ENCODE measurements at places on chromosomes 3 and 15.

- peak; percentile 21 for DNase-seq
Measured at GRCh38 chr15:89794627-89795241, 18.6 kb downstream of the MESP2 start.

DNA sequence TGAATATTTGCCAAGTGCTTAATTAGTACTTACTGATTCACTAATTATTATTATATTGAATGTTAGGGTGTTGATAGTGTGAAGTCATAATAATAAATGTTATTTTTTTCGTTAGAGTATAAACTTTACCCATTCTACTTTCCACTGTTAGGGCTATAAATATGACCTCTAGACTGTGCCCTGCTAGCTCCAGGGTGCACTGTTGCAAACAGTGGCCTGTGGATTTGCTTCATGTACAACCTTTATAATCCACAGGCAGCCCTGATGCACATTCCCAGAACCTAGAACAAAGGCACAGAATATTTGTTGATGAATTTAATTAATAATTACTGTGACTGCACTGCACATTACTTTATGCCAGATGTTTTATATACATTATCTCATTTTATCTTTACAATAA is 28.8 kb upstream of the LEKR1 start:
- DNase-seq, result no peak

DNA sequence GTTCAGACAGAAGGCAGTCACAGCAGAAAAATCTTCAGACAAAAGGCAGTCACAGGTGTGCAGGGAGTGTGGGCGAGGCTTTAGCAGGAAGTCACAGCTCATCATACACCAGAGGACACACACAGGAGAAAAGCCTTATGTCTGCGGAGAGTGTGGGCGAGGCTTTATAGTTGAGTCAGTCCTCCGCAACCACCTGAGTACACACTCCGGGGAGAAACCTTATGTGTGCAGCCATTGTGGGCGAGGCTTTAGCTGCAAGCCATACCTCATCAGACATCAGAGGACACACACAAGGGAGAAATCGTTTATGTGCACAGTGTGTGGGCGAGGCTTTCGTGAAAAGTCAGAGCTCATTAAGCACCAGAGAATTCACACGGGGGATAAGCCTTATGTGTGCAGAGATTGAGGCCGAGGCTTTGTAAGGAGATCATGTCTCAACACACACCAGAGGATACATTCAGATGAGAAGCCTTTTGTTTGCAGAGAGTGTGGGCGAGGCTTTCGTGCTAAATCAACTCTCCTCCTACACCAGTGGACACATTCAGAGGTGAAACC is 27.6 kb downstream of the ZNF589 start:
- DNase-seq, result peak; percentile 81

DNA sequence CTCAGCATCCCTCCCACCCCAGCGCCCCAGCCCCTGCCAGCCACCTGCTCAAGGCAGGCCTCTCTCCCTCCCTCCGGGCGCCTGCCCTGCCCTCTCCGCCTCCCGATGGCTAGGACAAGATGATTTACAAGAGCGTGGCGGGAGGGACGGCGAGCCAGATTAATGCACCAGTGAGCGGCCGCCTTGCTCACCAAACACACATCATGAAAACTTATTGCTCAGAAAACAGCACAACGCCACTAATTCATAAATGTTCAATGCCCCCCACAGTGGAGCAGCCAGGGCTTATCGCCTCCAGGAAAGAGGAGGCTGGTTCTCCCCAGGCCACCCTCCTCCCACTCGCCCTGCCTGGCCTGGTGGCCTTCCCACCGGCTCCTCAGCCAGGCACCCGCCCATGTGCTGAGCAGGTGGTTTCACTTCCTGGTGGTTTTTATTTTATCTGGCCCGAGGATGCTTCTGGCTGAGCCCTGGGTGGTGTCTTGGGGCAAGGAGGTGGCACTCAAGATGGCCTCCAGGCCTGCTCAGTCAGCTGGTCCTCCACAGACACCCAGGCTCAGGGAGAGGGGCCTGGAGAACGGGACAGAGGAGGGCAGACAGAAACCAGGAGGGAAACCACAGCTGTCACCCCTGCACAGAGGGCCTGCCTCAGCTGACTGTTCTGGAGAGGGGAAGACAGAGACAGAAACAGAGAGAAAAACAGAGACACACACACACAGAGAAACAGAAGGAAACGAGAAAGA is 284.9 kb downstream of the UACA start:
- DNase-seq, result no peak

DNA sequence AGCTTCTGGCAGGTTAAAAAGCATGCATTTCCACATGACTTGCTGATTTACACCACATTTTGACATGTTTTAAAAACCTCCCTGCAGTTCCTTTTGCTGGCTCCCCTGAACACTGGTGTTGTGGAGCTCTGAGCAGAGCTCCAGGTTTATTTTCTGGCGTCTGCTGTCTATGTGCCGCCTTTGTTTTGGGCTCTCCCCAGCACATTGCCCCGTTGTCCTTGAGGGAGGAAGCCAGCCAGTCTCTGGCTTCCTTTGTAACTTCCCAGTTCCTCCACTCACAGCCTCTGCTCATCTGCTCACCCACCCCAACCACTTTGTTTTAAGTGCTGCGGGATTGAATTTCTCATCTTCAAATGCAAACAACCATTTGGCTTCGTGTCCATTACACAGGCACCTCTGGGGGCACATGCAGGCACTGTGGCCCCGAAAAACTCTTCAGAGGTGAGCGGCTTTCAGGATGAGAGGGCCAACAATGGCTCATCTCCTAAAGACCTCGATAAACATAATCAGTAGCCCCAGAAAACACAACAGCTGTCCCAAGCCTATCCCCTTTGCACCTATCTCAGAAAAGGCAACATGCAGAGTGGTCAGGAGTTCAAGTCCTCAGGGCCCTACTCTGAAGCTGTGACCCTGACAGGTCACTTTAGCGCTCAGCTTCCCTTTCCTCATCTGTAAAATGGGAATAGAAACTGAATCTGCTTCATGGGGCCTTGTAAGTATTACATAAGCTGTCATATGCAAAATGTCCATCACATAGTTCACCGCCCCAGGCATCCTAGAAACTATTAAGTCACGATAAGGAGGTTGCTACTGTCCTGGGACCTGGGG is 1.3 kb upstream of the MEF2A start:
- DNase-seq, result peak; percentile 26

DNA sequence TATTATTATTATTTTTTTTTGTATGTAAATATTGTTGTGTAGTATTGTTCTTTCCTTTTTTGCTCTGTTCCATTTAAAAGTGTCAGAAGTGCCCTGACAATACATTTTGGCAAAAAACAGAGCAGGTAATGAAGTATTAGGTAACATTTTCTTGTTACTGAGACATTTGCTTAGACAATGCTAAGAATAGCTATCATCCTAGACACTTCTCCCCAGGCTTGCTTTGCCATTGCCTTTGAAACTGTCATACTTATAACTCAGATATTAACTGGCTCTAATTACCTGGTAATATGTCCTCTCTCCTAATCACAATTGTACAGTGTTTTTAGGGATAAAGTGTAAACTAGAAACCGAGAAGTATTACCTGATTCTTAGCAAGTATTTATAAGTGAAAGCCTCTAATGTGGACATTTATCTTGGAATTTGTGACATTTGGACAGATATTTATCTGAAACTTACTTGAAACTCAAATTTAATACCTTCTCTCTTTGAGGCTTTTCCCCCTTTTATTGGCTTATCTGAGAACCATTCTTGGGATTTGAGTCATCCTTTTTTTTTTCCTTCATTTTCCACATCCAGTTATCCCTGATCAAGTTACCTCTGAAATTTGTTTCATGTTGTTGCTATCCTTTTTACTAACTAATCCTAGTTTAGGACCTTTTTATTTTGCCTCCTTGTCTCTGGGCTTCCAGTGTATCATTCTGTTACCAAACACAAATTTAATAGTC is 13.1 kb downstream of the ARIH1 start:
- no peak for DNase-seq

- DNase-seq, result no peak
Measured at GRCh38 chr3:160065786-160066185, 77.2 kb downstream of the IL12A start.

- DNase-seq, result no peak
Measured at GRCh38 chr15:60932051-60932915, 296.8 kb downstream of the RORA start.

DNA sequence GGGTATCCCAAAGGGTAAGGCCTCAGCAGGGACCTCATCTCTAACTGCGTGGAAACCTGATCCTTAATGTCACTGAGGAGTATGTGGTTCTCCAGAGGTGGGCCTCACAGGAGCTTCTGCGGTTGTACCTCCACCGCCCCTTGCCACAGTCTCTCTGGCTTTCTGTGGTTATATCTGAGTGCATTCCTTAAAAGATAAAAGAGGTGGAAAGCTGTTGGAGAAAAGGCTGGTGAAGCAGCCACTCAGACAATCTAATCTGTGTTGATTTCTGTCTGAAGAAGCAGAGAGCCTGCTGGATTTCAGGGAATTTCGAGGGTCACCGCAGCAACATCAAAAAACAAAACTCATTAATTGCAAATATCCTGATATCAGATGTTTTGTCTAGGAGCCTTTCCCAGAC is 51.4 kb downstream of the SEMA6D start:
- no peak for DNase-seq

DNA sequence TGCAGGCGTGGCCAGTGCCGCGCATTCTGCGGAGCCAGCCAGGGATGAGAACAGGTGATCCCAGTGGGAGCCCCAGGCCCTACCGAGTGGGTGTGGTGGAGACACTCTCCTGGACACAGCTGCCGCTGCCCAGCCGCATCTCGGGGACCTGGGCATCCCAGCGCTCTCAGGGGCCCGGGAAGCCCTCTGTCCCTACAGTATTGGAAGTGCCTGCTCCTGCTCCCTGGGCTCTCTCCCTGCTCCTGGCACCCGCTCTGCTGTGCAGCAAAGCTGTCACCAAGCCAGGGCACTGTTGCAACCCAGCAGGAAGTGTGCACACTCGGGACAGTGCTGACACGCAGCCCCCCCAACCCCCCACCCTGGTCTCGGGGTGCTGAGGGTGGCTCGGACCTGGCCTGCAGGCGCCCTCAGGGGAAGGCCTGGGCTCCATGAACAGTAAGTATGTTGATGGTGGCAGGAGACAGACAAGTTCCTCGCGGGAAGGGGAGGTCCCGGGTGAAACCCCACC is 1177.4 kb upstream of the GBE1 start:
- DNase-seq, result no peak

DNA sequence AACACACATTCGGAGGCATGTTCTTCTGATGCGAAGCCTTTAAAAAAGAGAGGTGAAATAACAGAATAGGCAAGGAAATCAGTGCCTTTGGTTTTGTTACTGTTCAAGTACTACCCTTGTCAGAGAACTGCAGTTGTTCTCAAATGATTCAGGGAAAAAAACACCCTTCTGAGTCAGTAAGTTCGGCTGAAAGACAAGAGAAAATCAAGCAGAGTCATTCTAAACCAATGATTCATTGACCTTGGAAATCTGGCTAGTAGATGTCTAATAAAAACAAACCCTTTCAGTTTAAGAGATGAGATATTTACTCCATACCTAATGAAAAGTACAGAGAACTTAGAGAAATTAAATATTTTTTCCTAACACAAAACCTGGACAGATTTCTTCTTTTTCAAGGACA is 72.7 kb upstream of the ABI3BP start:
- no peak for DNase-seq

DNA sequence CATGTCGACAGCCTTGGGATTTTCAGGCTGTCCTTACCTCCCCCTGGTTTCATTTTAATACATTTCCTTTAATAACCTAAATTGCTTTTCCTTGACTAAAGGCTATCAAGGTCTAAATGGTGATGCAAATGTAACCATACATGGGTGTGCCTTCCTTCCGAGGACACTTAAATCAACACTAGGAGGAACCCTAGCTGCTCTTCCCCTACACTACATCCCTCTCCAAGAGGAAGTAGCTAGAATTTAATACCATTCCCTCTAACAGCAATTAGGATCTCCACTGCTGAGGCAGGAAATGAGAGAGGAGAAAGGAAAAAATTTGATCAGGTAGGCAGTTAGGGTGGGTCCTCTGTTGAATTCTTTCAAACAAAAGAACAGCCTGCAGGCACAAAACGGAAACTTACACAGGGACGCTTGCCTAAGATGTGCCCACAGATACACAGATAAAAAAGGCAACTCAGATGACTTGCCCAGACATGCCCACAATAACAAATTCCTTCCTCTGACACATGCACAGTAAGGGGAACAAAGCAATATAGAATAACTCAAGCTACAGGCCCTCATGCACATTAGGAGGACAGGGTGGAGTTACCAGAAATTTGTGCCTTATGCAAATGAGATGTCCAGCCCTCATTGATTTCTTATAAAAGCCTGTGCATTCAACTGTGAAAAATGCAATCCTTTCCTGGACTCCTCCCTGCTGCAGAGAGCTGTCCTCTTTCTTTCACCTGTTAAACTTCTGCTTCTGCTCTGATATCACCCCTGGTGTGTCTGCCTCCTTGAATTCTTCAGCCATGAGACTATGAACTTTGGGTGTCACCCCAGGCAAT is 1024.4 kb upstream of the CADM2 start:
- DNase-seq, result peak; percentile 39

GRCh38 chr3:39191111-39191510 is 1.3 kb downstream of the XIRP1 start:
- no peak for DNase-seq

- no peak for DNase-seq
Measured at GRCh38 chr3:156516284-156516683, 38.6 kb downstream of the SSR3 start.

GRCh38 chr3:127658234-127658633 is 14.5 kb upstream of the ABTB1 start:
- no peak for DNase-seq

GRCh38 chr3:64228110-64228509 is 2.8 kb upstream of the PRICKLE2 start:
- DNase-seq, result no peak

- DNase-seq, result no peak
Measured at GRCh38 chr3:52650439-52650838, 35.3 kb downstream of the PBRM1 start.

DNA sequence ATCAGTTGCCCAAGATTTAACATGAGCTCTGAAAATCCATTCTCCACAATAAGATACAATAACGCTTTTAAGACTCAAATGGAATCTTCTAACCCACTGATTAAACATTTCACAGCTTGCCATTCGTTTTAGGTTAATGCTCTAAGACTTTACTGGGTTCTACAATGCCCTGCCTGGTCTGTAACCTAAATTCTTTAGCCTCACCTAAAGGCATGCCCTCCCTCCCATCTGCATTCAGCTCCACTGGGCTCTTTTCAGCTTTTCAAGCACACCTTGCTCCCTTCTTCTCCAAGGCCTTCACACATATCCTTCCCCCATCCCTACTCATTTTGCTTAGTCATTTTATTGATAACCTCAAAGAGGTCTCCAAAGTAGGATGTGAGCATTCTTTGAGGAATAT is 290.9 kb downstream of the LSAMP start:
- no peak for DNase-seq

GRCh38 chr3:112002096-112002971 is 3.6 kb downstream of the TAGLN3 start:
- no peak for DNase-seq

Data from NCI-H345 (cell line).